ENCODE measurements at places on chromosomes 13 and 19.

DNA sequence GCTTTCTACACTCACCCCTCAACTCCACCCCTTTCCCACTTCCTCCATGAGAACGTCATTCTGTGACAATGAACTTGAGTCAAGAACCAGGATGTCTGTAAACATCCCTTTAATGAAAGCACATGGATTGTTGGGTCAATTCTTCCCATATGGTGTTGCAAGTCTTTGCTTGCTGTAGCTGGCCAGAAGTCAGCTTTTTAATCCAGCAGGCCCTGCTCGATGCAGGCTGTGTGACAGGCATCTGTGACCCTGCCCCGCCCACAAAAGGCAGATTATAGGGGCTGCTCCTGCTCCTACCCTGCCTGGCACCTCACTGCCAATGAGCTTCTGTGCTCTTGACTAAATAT, 78.0 kb downstream of the STARD13 start:
- no peak for DNase-seq

DNA sequence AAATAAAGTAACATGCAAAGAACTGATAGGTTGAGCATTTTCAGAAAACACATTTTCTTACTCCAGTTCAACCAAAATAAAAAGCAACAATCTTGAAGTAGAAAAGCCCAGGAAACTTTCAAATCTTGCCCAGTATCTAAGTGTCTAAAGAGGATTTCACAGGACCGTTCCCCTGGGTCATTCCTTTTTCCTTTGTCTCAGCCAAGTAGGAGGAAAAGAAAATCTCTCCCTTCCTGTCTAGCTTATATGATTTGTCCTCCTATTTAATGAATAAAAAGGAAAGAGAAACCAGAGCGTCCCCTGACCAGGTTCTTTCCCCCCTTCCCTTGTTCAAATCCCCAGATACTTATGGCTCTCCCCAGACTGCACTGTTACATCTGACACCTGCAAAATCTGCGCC, 248.0 kb downstream of the KCTD12 start:
- DNase-seq = no peak

- no peak for DNase-seq
These were observed 12.7 kb downstream of the SGTA start for GRCh38 chr19:2770055-2771013.

- DNase-seq = no peak
These were observed 23.7 kb upstream of the SHISA2 start for GRCh38 chr13:26075498-26075897.

- DNase-seq = no peak
These were observed 630.5 kb upstream of the SLITRK6 start for GRCh38 chr13:86429756-86430155.
